CD4-positive, alpha-beta T cell treated with Interleukin-17A for 1 hour (primary cell): ENCODE measurements at places on chromosomes 16 and 17.

DNA sequence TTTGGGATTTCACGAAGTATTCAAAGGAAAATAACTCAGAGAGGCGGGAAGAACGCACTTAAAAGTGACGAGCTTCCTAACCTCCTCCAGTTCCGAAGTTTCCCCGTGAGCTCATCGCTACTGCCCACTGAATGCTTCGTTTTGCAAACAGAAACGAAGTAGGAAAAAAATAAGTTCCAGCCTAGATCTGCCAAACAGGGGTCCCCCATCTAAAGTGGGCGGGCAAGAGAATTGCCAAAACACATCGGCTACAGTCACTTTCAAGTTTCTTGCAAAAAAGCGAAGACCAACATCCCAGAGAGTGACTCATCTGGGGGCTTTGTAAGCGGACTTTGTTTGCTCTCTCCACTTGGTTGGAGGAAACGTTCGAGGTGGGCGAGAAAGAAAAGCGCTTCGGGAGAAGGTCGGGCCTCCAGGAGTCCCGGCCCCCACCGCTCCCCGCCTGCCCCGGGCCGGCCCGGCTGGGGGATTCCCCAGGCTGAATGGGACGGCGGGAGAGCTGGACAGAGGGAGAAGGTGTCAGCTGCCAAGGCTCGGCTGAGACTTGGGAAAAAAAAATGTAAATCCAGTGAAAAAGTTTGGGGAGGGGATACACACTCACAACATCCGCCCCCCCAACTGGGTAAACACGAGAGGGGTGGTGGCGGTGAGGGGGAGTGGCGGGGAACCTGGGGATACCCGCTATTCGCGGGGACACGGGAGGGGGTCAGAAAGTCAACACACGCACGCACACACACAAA lies 1.0 kb downstream of the VEZF1 start:
- peak; percentile 38 for DNase-seq

DNA sequence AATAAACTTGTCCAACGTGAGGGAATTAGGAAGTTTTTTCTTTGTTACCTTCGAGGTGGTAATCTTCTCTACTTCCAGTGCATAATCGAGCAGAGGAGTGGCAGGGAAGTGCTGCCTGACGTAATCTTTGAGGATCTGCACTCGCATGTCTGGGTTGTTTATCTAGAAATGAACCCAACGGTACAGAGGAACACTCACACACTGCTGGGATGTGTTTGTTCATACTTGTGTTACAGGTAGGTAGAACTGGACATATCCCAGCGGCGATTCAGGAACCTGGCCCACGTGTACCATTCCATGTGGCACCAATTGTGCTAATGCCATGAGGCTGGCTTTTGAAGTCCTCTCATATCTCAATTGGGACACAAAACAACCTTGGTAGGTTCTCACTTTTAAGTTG lies 4.2 kb upstream of the KLHL11 start:
- no peak for DNase-seq

DNA sequence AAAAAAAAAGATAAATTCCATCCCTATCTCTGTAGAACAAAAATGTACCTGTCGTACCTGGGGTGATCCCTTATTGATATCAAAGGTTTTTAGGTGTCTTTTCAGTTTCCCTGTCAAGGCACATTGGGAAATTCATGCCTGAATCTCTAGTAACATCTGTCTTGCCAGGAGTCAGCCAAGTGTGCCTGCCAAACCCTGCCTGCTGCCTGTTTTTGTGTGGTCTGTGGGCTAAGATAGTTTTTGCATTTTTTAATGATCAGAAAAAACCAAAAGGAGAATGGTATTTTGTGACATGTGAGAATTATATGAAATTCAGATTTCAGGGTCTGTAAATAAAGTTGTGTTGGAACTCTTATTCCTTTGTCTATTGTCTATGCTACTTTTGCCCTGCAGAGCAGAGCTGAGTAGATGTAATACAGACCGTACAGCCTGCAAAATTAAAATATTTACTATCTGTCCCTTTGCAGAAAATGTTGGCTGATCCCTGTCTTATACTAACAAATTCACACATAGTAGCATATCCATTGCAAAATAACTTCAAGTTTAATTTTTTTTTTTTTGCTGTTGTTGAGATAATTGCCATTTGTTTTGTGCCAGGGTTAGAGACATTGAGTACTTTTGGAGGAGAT lies 13.0 kb upstream of the CHP2 start:
- no peak for DNase-seq

DNA sequence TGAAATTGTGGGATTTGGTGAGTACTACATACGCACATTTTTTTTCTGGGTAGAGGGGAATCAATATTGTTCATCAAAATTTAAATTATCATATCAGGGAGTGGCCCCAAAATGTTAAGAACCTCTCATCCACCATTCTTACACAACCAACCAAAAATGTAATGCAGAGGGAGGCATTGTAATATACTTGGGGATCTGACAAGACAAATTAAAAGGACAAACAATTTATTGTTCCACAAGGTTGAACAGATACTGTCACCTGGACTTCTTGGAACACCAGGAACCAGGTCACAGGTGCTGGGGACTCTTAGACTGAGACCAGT lies 14.7 kb upstream of the HOXB9 start:
- no peak for DNase-seq

- no peak for DNase-seq
Observed at GRCh38 chr17:31226950-31227349, 70.1 kb downstream of the OMG start.
